B cell (primary cell): ENCODE measurements at places on chromosomes 1 and 21.
A peak's percentile ranks its signal among the peaks of the same experiment; 100 is the strongest.

- H3K4me3 ChIP-seq, result no peak overlapping the region
- no peaks in the 10 kb centered on the region for H3K36me3 ChIP-seq
- DNase-seq, result no peak
- H3K27ac ChIP-seq, result no peak overlapping the region
- H3K4me1 ChIP-seq, result no peaks in the 10 kb centered on the region
These were observed 26.6 kb downstream of the AK4 start for GRCh38 chr1:65174585-65174984.

- H3K27me3 ChIP-seq, result no peaks in the 10 kb centered on the region
- DNase-seq, result no peak
- no peak overlapping the region for H3K27ac ChIP-seq
- H3K4me1 ChIP-seq, result no peaks in the 10 kb centered on the region
- H3K4me3 ChIP-seq, result no peak overlapping the region
These were observed 7.3 kb upstream of the AHCYL1 start for GRCh38 chr1:109977225-109977624.

GRCh38 chr1:238916828-238917227, 469.5 kb upstream of the CHRM3 start:
- no peaks in the 10 kb centered on the region for H3K4me1 ChIP-seq
- no peak overlapping the region for H3K4me3 ChIP-seq
- DNase-seq, result no peak
- H3K27ac ChIP-seq, result no peak overlapping the region
- no peaks in the 10 kb centered on the region for H3K36me3 ChIP-seq
- H3K27me3 ChIP-seq, result no peaks in the 10 kb centered on the region

DNA sequence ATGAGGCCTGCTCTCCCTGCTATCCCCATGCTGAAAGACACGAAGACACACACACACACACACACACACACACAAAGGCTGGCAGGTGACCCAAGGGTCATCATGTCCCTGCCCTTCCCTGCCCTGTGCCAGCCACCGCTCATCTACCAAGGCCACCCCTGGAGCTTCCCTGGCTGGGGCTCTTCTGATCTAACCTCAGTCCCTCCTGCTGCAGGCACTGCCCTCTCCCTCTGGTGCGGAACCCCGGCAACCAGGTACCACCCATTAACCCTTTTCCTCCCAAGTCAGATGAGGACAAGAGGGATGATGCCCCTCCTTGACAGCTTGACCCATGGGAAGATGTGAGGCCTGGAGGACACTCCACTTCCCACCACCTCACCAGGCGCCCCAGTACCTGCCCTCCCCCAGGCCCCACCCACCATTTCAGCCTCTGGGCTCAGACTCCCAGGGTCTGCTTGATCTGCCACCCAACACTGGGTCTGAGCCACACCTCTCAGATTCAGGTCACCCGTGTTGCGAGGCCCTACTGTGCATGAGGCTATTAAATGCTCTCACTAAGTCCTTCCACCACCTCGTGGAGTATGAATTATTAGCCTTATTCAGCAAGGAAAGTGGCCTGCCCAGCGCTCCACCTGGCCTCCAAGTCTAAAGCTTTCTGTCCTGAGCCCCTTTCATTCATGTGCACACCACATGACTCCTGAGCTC, 2.5 kb downstream of the SDC3 start:
- no peaks in the 10 kb centered on the region for H3K36me3 ChIP-seq
- DNase-seq, result no peak
- no peak overlapping the region for H3K27ac ChIP-seq
- H3K27me3 ChIP-seq, result peaks cover 56% of the 10 kb centered on the region
- H3K4me1 ChIP-seq, result peaks cover 26% of the 10 kb centered on the region

DNA sequence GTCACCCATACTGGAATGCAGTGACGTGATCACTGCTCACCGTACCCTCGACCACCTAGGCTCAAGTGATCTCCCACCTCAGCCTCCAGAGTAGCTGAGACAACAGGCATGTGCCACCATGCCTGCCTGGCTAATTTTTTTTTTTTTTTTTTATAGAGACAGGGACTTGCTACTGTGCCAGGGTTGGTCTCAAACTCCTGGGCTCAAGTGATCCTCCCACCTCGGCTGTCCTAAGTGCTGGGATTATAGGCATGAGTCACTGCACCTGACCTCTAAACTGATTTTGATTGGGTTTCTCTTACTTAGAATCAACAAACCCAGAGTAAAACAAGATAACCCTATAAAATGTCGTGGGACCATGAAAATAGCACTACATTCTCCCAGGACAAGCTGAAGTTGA, 112.0 kb downstream of the UBE2U start:
- DNase-seq, result no peak
- H3K4me1 ChIP-seq, result no peaks in the 10 kb centered on the region
- H3K4me3 ChIP-seq, result no peak overlapping the region
- H3K27me3 ChIP-seq, result no peaks in the 10 kb centered on the region
- no peak overlapping the region for H3K27ac ChIP-seq

DNA sequence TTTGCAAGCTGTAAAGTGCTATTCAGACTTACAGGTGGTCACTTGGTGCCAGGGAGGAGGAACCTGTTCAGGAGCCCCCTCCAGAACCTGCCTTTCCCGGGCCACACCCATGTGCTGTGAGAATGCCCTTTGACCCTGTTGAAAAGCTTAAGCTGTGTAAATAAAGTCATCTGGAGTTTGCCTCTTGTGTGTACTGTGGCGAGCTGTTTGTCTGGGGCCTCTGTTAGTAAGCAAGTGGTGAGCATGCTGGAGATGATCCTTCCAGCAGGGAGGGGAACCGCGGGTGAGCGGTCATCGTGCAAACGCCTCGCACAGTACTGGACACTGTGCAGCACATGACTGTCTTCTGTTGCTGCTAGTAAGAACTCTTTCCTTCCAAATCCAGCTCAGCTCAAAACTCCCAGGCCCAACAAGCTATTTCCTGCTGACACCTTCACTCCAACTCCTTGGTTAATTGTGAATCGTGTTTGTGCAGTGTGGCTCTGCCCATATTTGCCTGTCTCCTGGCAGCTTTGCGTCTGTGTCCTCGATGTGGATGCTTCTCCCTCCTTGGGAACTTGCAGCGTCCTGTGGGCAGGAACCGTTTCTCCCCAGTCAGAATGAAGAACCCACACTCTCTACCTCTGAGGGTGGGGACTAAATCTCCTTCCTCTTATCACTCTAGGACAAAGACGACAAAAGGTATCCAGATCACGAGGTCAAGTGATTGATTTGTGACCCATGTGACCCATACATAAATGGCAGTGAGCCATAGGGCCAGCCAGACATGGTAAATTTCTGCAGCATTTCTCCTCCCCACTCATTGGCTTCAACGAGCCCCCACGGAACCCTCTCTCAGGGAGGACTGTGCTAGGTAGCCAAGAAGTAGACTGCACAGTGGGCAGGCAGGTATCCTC, 13.9 kb upstream of the BTG2 start:
- DNase-seq, result peak; percentile 49
- peaks cover 90% of the 10 kb centered on the region for H3K4me1 ChIP-seq
- H3K27ac ChIP-seq, result peak overlapping the region; percentile 100
- H3K36me3 ChIP-seq, result no peaks in the 10 kb centered on the region
- no peak overlapping the region for H3K4me3 ChIP-seq

DNA sequence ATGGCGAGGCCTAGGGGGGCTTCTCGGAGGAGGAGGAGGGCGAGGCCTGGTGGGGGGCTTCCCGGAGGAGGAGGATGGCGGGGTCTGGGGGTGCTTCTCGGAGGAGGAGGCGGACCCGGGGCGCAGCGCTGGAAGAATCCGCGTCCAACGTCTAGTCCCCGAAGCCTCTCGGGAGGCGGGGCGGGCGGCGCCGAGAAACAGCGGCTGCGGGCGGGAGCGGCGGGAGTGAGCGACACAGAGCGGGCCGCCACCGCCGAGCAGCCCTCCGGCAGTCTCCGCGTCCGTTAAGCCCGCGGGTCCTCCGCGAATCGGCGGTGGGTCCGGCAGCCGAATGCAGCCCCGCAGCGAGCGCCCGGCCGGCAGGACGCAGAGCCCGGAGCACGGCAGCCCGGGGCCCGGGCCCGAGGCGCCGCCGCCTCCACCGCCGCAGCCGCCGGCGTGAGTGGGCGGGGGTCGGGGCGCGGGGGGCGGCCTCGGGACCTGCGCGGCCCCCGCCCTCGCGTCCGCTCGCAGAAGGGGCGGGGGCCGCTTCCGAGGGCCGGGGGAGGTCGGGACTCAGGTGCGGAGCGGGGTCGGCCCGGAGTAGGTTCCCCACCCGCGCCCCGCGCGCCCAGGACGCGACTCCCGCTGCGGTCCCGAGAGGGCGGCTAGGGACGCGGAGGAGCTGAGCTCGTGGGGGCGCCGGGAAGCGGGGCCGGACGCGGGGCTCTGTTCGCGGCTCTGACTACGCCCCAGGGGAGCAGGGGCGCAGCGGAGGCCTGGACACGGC, at the start of gene KLHL17:
Gene KLHL17 (plus strand): TSS at position 222 of the 769 bp plus-strand sequence. CDS start 110 bp downstream, at position 332.
- H3K4me1 ChIP-seq, result peaks cover 24% of the 10 kb centered on the region
- peak; percentile 82 for DNase-seq
- no peak within 1 kb of the TSS for H3K4me3 ChIP-seq
- H3K36me3 ChIP-seq, result peaks cover 17% of the 10 kb centered on the region
- H3K27ac ChIP-seq, result peak within 1 kb of the TSS; percentile 64
- no peaks in the 10 kb centered on the region for H3K27me3 ChIP-seq

- H3K4me3 ChIP-seq, result no peak overlapping the region
- no peaks in the 10 kb centered on the region for H3K27me3 ChIP-seq
These were observed 70.8 kb downstream of the SCCPDH start for GRCh38 chr1:246794828-246795671.

- no peaks in the 10 kb centered on the region for H3K27me3 ChIP-seq
- H3K36me3 ChIP-seq, result no peaks in the 10 kb centered on the region
- H3K4me3 ChIP-seq, result no peak overlapping the region
These were observed 64.4 kb upstream of the NEK2 start for GRCh38 chr1:211739671-211740411.

GRCh38 chr1:175725684-175726083, 17.7 kb downstream of the TNR start:
- peak; percentile 23 for DNase-seq
- no peaks in the 10 kb centered on the region for H3K36me3 ChIP-seq
- no peak overlapping the region for H3K4me3 ChIP-seq
- H3K27me3 ChIP-seq, result no peaks in the 10 kb centered on the region

DNA sequence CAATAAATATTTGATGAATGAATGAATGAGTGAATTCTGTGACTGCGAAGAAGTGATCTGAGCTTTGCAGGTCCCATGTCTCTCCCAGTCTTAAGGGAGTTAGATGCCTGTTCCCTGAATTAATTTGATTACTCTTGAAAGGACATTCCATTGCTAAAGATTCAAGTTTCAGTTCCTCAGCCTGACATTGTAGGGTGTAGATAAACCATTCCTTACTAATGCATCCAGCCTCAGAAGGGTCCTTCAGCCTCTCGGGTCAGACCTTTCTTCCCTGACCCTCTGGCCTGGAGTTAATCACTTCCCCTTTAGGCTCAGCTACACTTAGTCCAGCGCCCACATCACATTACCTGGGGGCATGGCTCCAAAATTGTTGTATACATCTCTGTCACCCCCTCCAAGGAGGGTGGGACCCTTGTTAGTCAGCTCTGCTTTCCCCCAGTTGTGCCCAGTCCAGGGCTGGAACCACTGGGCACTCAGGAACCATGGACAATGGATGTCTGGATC, 2.6 kb downstream of the INSRR start:
- H3K4me1 ChIP-seq, result peaks cover 22% of the 10 kb centered on the region
- H3K27ac ChIP-seq, result no peak overlapping the region
- H3K36me3 ChIP-seq, result no peaks in the 10 kb centered on the region
- DNase-seq, result no peak
- no peak overlapping the region for H3K4me3 ChIP-seq

DNA sequence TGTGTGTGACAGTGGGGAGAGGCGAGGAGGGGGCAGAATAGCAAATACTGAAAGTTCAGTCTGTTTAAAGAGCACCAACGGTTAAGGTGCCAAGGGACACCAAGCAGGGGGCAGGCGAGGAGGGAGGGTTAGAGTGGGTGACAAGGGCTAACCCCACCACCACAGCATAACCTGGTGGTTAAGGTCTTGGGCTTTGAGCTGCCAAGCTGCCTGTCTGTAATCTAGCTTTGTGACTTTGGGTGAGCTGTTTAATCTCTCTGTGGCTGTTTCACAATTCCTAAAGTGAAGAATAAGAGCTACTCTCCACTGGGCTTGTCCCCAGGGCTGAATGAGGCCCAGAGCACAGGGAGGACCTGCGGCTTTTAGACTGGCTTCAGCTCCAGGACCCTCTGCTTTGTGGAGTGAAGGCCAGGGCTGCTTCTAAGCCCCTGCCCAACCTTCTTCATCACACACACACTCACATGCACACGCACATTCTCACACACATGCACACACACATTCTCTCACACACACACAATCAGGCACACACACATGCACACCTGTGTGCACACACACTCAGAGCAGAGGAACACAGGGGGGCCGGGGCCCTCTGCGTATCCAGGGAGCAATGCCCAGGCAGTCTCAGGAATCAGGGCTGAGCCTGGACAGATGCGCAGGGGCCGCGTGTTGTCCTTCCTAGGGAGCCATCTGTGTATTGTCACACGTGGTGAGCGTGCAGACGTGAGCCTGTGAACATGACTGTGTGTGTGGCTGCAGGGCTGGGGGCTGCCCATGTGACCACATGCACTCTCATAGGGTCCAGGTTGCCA, 101.6 kb upstream of the TARDBP start:
- H3K36me3 ChIP-seq, result no peaks in the 10 kb centered on the region
- H3K27me3 ChIP-seq, result no peaks in the 10 kb centered on the region
- no peak for DNase-seq

- H3K4me3 ChIP-seq, result no peak overlapping the region
- H3K4me1 ChIP-seq, result no peaks in the 10 kb centered on the region
- DNase-seq, result no peak
- no peak overlapping the region for H3K27ac ChIP-seq
- H3K27me3 ChIP-seq, result no peaks in the 10 kb centered on the region
These were observed 18.5 kb downstream of the UBE2G2 start for GRCh38 chr21:44783020-44783696.

DNA sequence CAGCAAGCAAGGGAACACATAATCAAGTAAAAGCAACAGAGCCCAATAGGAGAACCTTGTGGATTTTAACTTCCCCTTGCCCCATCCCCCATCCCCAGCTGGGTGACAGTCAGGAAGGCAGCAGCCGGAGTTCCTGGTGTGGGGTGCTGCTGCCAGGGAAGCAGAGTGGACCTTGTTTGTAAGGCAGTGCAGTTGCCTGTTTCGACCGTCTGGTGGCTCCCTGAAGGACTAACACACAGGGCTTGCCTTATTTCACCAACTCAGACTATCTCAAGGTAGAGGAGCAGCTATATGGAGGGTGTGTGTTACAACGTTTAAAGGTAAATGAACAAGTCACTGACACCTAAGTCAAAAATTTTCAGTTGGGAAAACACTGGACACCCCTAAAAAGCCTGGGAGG, 6.6 kb downstream of the KRTAP10-8 start:
- DNase-seq, result no peak
- H3K36me3 ChIP-seq, result no peaks in the 10 kb centered on the region
- H3K4me3 ChIP-seq, result no peak overlapping the region
- no peak overlapping the region for H3K27ac ChIP-seq
- peaks cover 13% of the 10 kb centered on the region for H3K4me1 ChIP-seq
- H3K27me3 ChIP-seq, result peaks cover 3% of the 10 kb centered on the region
